Thyroid gland (tissue), 4 donors: ENCODE measurements at places on chromosomes 11 and 22.

- no peak for DNase-seq
Measured at GRCh38 chr11:70511345-70511744, 113.0 kb downstream of the CTTN start.

GRCh38 chr22:48240148-48240934 lies 1477.9 kb downstream of the TBC1D22A start:
- DNase-seq = no peak

- no peak for DNase-seq
Measured at GRCh38 chr22:32811788-32812545, 10.5 kb downstream of the TIMP3 start.

DNA sequence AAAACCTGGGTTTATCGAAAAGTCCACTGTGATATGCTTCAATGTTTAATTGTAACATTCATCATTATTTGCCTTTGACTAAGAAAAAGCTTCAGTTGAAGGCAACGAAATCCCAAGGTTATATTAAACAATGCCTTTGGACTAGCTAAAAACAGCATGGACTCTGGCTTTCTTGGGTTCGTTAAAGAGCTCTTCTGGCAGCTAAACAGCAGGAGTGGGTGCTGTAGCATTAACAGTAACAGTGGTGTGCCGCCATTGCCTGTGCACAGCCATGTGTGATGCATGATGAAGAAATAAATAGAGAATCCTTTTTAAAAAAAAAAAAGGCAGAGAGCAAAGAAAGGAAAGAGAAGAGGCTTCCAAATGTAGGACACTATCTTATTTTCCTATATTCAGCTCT lies 406.6 kb upstream of the FAT3 start:
- DNase-seq = no peak

DNA sequence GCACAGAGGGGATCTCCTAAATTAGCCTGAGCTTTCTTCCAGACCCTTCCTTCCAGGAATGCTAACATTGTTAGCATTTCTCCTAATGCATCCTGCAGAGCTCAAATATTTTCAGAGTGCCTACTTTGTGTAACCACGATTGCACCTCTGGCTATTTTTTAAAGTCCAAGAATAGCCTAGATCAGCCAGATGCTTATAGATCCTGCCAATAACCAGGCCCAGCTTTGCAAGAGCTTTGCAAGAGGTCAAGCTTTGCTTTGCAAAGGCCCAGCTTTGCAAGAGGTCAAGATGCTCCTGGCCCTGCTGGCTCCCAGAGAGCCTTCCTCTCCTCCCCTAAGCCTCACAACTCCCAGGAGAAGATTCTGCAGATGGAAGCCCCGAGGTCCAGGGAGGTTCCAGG lies 491.9 kb downstream of the MN1 start:
- DNase-seq = no peak

DNA sequence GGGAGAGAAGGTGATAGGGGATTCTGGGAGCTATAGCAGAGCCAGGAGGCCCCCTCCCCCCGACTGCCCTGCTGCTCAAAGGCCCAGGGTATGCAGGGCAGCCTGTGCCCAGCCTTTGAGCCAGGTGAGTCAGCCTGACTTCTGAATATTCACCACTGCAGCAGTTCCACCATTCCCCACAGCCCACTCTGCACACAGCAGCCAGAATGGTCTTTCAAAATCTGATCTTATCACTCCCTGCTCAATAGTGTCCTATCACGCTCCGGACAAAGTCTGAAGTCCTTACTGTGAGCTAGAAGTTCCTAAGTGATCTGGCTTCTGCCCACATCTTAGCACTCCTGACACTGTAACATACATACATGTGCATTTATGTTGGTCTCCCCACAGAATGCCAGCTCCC lies 111.7 kb downstream of the BUD13 start:
- no peak for DNase-seq
